Posterior cingulate gyrus (tissue), 11 donors: ENCODE measurements at places on chromosomes 5 and 9.

DNA sequence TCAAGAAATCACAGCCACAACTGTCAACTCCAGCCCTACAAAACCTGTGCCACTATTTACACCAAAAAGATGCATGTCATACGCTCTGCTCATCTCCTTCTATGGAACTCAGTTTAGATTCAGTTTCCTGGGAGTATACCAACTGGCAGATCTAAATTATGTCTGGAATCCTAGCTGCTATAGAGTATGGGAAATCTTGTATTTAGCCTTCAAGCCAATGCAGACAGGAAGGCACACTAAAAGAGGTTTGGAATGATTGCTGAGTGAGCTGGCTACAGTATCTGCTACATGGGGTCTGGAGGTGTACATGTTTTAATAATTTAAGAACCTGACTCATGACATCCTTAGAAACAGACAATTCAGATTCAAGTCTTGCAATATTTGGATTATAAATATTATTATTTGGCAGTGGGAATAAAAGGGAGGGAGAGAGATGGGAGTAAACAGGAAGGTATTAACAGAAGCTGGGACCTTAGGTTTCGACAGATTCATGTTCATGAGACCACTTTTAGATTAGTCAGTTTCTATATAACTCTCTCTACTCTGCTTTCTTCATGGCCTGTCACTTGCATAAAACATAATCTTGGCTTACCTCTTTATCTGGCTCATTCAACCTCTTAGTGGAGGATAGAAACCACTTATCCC, 178.8 kb upstream of the HAPLN1 start:
- DNase-seq = no peak

GRCh38 chr5:7010591-7010990, 297.4 kb downstream of the TENT4A start:
- DNase-seq = no peak

- no peak for DNase-seq
These were observed 60.7 kb downstream of the SLC1A1 start for GRCh38 chr9:4550777-4551484.

DNA sequence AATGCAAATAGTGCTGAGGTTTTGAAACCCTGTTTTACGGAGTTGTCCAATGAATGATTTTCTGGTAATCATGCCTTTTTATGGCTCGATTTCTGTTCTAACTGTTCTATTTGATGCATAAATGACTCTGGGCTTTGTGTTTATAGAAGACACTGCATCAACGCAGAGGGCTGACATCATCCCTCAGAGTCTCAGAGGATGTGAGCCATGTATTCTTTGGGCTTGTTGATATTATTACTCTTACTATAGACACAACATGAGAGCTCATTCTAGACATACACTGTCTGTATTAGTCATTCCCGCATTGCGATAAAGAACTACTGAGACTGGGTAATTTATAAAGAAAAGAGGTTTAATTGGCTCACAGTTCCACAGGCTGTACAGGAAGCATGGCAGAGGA, 31.6 kb downstream of the CDH6 start:
- DNase-seq = no peak
